Left renal cortex interstitium (tissue), 4 donors: ENCODE measurements at places on chromosomes 12 and 14.

DNA sequence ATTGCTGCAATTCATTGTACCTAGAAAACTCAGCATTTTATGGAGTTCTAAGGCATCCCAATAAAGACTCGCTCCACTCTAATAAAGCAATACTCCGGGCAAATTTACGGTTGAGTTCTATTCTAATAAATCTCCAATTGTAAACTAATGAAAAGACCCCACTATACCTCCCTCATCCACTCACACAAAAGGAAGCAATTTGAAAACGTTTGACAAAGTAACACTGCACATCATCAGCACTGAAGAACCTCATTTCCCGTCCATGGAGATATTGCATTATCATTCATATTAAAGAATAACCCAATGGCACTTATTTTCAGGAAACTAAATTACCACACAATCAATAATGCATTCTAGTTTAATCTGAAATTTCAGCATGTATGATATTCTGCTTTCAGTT lies 111.0 kb upstream of the LMO3 start:
- no peak for DNase-seq

GRCh38 chr12:46891306-46891705 lies 65.5 kb upstream of the SLC38A4 start:
- no peak for DNase-seq

GRCh38 chr12:131788070-131788469 lies 40.1 kb upstream of the MMP17 start:
- no peak for DNase-seq

GRCh38 chr14:32189811-32190210 lies 12.0 kb upstream of the RNU6-7 start:
- no peak for DNase-seq

DNA sequence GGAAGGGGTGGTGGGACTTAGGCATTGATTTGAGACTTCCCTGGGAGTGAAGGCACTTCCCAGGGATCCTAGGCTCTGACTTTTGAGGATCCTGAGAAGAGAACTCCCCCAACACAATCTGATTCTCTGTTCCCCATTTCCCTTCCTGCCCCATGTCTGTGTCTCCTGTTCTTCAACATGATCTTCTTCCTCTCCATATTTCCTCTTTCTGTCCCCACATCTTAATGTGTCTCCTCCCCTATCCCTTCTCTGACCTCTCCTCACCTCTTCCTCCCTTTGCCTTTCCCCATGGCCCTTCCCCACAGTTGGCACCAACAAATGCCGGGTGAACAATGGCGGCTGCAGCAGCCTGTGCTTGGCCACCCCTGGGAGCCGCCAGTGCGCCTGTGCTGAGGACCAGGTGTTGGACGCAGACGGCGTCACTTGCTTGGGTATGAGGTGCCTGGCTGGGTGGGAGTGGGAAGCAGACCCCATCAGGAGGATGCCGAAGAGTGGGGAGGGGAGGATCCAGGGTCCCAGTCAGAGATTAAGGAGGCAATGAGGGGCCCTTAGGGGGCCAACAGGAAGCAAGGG lies 15.2 kb upstream of the LRP1-AS start:
- no peak for DNase-seq
